Activated CD4-positive, alpha-beta memory T cell treated with anti-CD3 and anti-CD28 coated beads for 36 hours (primary cell): ENCODE measurements at places on chromosomes 3 and 15. TPM values are rescaled to one million over a fixed set of nuclear protein-coding genes. Genes with fewer than 3 reads are reported as not detected.

- no peak for DNase-seq
Observed at GRCh38 chr15:48693484-48693883, 48.0 kb upstream of the FBN1 start.

DNA sequence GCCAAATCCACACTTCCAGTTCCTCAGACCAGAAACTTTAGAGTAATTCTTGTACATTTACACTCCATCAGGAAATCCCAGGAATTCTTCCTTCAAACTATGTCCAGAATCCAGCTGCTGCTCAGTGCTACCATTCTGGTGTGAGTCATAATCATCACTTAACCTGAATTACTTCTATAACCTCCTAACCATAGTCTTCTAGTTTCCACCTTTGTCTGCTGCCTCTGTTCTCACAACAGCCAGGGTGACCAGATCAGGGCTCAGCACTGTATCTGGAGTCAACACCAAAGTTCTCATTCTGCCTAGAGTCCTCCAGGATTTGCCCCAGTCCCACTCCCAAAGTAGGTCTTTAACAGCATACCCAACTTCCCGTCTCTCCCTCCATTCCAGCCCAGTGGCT lies 3.4 kb downstream of the CLDND1 start:
- DNase-seq = peak; percentile 36

DNA sequence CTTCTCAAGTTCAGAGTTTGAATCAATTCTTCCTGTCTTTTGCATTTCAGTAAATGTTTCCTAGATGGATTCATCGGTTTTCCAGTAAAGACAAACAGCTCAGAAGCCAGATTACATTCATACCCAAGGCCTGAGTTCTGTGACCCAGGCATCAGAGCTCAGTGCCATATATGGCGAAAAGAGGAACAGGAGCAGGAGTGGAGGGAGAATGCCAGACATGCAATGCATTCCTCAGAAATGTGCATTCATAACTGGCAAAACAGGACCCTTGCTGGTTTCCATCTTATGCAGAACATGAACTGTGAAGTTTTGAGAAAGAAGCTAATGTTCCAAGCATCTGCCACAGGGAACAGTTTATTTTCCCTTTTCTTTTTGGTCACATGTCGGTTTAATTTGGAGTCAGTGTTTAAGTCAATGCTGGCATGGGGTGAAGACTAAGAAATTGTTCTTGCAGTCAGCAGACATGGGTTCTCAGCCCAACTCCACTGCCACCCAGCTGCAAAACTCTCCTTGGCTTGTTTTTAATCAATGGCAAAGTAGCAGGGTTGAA lies 116.5 kb downstream of the LPP start:
- DNase-seq = no peak

DNA sequence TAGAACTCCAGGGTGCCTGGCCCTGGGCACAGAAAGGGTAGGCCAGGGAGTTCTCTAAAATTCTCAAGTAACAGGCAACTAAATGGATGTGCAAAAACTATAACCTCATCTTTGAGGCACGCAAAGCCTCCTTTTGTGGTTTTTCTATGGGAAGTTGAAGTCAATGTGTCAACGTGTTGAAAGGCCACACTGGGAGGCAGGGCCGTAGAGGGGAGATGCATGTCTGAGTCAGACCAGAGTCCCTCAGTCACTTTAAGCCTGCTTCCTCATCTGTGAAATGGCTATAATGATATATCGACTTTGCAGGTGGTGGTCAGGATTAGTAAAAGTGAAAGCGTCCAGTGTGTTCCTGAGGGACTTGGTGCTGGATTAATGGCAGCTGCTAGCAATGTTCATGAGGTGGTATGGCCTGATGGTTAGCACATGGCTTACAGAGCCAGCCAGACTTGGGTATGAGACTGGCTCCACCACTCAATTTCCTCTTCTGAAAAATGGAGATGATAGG lies 17.0 kb downstream of the TGM5 start:
- peak; percentile 41 for DNase-seq

The GOLGA6A gene
- total RNA-seq = not detected

GRCh38 chr15:76753771-76754170 lies 151.4 kb downstream of the SCAPER start:
- DNase-seq = no peak

The LIPH gene
- total RNA-seq = not detected

GRCh38 chr3:72021531-72021930 lies 236.6 kb upstream of the PROK2 start:
- no peak for DNase-seq

The ZBBX gene
- not detected for total RNA-seq

DNA sequence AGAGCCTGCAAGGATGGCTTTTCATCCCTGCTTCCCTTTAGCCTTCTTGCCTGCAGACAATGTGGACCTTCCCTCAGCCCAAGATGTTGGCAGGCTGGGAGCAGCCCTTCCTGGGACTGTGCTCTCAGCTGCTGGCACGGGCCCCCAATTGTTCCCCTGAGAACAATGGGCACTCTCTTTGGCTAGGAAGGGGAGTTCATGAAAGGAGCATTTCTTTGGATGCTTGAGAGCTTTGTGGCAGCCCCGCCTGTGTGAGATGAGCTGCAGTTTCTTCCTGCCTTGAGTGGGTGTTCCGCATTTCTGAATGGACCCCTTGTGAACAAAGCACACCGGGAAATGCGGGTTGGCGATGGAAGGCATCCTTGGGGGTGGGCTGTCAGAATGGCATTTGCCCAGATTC lies 35.0 kb upstream of the BSN start:
- DNase-seq = no peak

The HYAL1 gene
- 0.14 TPM for total RNA-seq

DNA sequence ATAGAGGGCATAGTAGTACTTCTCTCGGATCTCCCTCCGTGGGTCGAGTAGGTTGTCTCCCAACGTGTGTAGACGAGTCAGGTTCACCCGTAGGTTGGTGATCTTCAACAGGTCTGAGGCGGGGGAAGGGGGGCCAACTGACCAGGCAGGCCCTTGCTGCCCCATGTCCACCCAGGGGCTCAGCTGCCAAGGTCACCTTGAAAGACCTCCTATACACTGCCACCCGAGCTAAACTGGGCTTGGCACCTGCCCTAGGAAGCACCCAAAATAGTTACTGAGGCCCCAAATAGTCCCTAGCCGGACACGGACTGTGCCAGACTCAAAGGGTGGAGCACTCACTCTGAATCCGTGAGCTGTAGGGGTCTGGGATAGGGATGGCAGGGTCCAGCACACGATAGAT lies 1.8 kb downstream of the LAMB2 start:
- no peak for DNase-seq

The CACNA2D2 gene
- total RNA-seq = 0.69 TPM
